ENCODE measurements at places on chromosomes 6 and 20.

GRCh38 chr6:127566119-127566518 is 10.9 kb upstream of the C6orf58 start:
- no peak for DNase-seq

DNA sequence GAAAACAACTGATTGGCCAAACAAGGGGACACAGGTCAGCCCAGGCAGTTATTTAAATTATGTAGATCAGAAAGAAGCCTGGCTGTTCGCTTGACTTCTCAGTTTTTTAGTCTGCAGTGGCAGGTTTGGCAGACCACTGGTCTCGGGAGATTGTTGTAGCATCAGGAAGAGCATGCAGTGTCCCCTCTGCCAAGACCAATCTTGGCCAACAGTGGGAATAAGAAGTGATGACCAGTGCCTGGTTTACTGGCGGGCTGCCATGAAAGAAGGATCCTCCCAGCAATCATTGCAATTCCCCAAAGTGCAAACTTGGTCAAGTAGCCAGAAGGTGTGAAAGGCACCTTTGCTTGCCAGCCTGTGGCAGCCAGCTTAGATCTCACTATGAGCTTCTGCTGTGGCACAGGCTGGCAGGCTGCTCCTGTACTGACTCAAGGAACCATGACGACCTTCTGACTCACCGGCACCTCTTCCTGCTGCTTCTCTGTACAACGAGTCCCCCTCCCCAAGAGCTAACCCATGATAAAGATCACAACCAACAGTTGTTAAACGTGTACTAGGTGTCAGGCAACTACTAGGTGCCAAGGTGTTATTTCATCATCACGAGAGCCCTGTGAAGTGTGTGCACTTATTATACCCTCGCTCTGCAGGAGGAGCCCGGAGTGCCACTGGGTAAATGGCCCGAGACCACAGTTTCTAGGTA is 76.8 kb upstream of the DUSP22 start:
- DNase-seq, result no peak

GRCh38 chr6:44933108-44933507 is 395.0 kb upstream of the RUNX2 start:
- DNase-seq, result no peak

- DNase-seq, result no peak
These were observed 52.1 kb downstream of the RIPOR2 start for GRCh38 chr6:24883618-24884017.

DNA sequence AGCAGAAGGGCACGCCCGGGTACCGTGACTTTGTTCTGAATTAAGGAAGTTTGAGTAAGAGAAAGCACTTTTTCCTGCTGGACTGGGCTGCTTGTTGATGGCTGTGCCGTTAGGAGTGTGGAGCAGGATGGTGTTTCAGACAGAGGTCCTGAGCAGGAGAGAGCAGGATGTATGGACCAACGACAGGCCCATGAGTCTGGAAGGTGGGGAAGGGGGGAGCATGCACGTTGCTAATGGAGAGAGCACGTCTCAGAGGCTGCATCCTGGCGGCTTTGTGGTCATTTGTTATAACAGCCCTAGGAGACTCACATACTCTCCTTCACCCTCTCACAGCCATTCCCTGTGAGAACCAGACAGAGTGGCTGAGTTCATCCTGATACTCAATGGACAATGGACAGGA is 56.8 kb downstream of the PHACTR3 start:
- DNase-seq, result peak; percentile 18

Data from islet precursor cell (in vitro differentiated cells).